SJSA1 (cell line): ENCODE measurements at places on chromosomes 11 and 22. TPM values are rescaled to one million over a fixed set of nuclear protein-coding genes. Genes with fewer than 3 reads are reported as not detected.

The RAB38 gene
- total RNA-seq = not detected in 2 replicates

The KRTAP5-8 gene
- total RNA-seq = not detected in 2 replicates

The MAPK11 gene
- total RNA-seq = 1.3 and 2.2 TPM in 2 replicates

The TMEM191B gene
- total RNA-seq = 1.1 TPM in 1 of 2 replicates, not detected in the other

The SSH3 gene
- 13.4 and 17.5 TPM in 2 replicates for total RNA-seq

The RASL10A gene
- total RNA-seq = not detected in 2 replicates

The GSTT4 gene
- not detected in 2 replicates for total RNA-seq

The C11orf71 gene
- 1.5 and 4.8 TPM in 2 replicates for total RNA-seq

The MUC6 gene
- not detected in 2 replicates for total RNA-seq

The GSTT2 gene
- total RNA-seq = 1.2 TPM in 1 of 2 replicates, not detected in the other

The RASGRP2 gene
- total RNA-seq = 0.08 and 3.1 TPM in 2 replicates

The SAA2 gene
- total RNA-seq = not detected in 2 replicates

The PARVG gene
- not detected in 2 replicates for total RNA-seq

The PRODH gene
- not detected in 2 replicates for total RNA-seq

The KCNJ1 gene
- not detected in 2 replicates for total RNA-seq

The DAGLA gene
- total RNA-seq = 2.6 TPM in 2 replicates

The CHEK2 gene
- total RNA-seq = 26.0 and 33.1 TPM in 2 replicates

The KLHDC7B gene
- total RNA-seq = 0.11 and 0.66 TPM in 2 replicates

The RIN1 gene
- 44.9 and 58.0 TPM in 2 replicates for total RNA-seq

The GLYATL2 gene
- total RNA-seq = 0.26 and 0.69 TPM in 2 replicates

The GPR83 gene
- total RNA-seq = not detected in 2 replicates

The COPB1 gene
- 324 and 423 TPM in 2 replicates for total RNA-seq

The RANGAP1 gene
- total RNA-seq = 172 and 201 TPM in 2 replicates

The ELMOD1 gene
- 0.03 TPM in 1 of 2 replicates, not detected in the other for total RNA-seq

The KRTAP5-7 gene
- not detected in 2 replicates for total RNA-seq

The KCNJ11 gene
- total RNA-seq = not detected in 2 replicates

The OR2AG1 gene
- total RNA-seq = not detected in 2 replicates

The GDPD4 gene
- not detected in 2 replicates for total RNA-seq

The MTCH2 gene
- total RNA-seq = 108 and 130 TPM in 2 replicates

The DKK3 gene
- total RNA-seq = 572 and 807 TPM in 2 replicates

The RIC3 gene
- total RNA-seq = not detected in 2 replicates

The ZNF280B gene
- 1.7 and 2.7 TPM in 2 replicates for total RNA-seq

The KCNQ1OT1 gene
- total RNA-seq = 1.3 and 2.1 TPM in 2 replicates

The SLC22A8 gene
- not detected in 2 replicates for total RNA-seq

The MRGPRX4 gene
- not detected in 2 replicates for total RNA-seq

The OR5AN1 gene
- total RNA-seq = not detected in 2 replicates

The TEX54 gene
- not detected in 2 replicates for total RNA-seq

The LMO2 gene
- total RNA-seq = 0.31 TPM in 1 of 2 replicates, not detected in the other
